Effector CD4-positive, alpha-beta T cell (primary cell): ENCODE measurements at places on chromosomes 7 and 10.

DNA sequence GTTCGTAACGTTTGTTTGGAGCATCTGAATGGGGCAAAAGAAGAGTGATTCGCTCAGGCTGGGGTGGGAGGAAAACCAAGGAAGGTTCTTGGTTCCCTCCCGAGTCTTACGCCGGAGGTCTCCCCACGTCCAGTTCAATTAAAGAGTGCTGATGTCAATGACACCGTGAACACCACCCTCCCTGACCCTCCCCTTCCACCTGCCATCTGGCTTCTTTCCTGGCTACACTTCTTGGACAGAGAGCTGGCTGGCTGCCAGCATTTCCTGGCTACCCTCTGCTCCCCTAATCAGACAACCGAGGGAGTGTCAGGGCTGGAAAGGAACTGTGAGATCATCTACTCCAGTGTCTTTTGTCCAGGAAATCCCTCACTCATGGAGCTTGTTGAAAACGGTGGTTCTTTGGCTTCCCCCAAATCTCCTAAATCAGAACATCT lies 24.1 kb upstream of the FFAR4 start:
- DNase-seq: no peak

DNA sequence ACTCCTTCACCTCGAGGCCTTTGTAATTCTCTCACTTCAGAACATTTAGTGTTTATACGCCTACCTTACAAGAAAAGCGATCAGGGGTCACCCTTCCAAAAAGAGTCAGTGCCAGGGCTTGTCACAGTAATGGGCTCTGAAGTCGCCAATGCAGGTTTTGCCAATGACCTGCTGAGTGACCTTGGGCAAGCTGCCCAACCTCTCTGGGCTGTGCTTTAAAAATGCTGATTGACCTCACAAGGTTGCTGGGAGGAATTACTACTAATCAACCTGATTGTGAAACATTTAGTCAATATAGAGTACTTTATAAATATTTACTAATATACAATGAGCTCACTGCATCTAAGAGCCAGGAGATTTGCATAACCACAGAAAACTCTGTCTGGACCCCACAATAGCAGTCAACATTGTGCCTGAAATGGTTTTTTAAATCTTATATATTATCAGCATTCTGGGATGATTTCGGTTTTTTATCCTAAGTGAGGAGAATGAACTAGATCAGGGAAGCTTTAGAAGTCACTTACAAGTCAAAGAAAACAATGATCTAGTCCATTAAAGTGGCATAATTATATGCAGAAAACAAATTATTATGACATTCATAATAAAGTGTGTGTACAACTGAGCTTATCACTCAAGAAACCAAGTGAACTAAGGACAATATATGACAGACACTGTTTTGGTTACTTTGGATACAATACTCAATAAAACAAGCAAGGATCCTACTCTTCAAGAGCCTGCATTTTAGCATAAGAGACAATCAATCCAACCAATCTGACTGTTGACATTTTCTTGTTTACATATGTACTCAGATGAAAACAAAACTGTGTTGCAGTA lies 290.5 kb downstream of the SORCS1 start:
- no peak for DNase-seq

DNA sequence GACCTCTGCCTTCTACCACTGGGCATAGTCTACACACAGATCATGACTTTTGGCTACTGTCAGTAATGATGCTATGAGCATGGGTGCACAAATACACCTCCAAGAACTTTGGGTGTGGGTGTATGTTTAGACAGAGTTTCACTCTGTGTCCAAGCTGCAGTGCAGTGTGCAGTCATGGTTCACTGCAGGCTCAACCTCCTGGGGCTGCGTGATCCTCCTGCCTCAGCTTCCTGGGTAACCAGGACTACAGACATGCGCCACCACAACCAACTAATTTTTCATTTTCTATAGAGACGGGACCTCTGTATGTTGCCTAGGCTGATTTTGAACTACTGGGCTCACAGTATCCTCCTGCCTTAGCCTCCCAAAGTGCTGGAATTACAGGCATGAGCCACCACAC lies 194.4 kb downstream of the NSUN6 start:
- DNase-seq: no peak

GRCh38 chr10:118792526-118792925 lies 37.8 kb upstream of the CACUL1 start:
- DNase-seq: no peak

GRCh38 chr7:143892527-143893300 lies 9.3 kb downstream of the TCAF1 start:
- DNase-seq: no peak

- DNase-seq: no peak
Observed at GRCh38 chr10:132856869-132857524, 71.0 kb upstream of the NKX6-2 start.

- no peak for DNase-seq
Observed at GRCh38 chr7:156004265-156005201, 192.3 kb upstream of the SHH start.

- DNase-seq: no peak
Observed at GRCh38 chr10:79142064-79142491, 73.3 kb downstream of the ZMIZ1 start.

- no peak for DNase-seq
Observed at GRCh38 chr10:88045096-88045495, 181.7 kb downstream of the PTEN start.

DNA sequence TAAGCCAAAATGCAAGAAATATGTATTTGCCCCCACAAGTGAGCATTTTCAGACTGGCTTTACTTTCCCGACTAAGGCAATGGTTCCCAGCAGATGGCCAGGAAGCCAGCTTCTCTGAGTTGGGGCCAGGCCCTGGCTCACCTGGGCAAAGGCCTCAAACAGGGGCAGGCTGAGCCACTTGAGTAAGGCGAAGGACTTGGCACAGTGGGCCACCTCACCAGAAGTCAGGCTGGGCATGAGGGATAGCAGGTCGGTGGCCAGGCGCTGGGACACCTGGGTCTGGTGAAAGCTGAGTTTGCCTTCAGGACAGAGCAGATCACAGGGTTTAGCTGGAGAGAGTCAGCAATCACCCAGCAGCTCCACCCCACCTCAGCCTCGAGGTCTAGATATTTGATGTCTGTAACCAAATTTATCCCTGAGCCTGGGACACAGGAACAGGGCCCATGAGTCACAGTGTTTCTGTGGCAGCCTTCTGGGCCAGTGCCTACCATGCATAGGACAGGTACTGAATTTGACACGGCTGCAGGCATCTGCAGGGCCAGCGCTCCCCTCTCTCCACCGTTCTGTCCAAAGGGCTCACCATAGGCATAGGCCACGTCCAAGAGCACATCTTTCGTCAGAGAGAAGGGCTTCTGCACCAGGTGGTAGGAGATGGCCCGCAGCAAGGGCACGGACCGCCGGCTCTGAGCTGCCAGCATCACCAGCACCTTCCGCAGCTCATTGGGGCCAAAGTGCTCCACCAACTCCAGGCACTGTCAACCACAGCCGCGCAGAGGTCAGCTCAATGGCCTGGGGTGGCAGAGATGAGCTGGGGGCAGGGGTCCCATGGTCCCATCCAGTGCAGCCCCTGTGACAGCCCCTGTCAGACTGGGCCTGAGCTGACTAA lies 7.3 kb downstream of the TBRG4 start:
- no peak for DNase-seq

GRCh38 chr7:44846816-44847508 lies 925 bp downstream of the H2AZ2 start:
- no peak for DNase-seq

DNA sequence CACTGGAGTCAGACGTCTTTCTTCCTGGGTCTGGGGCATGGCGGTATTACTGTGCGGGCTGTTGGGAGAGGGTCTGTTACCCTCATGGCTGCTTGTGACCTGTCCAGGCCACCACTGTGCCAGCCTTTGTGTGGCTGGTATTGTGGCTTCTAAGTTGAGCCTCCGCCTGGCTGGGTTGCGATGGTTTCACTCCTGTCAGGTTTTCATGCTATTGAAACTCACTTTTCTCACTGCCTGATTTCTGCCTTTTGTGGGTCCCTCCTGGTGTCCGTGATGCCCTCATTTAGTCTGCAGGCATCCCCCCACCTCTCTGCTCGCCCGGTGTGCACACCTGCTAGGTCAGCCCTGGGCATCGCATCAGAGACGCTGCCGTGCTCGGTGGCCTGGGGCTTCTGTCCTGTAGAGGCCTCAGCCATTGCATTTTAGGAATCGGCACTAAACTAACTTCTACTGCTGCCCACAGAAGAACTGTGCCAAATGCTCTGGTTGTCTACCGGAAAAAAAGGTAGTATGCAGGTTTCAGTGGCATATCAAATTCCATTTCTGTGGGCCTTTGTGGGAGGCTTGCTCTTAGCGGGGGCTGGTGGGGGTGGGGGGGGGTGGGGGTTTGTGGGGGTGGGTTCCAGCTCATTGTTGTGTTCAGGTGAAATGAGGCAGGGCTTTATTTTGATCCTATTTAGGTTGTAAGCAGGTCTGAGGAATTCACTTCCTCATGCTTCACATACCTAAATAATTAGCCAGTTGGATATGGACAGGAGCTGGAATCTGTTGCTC lies 64.3 kb downstream of the MGMT start:
- no peak for DNase-seq
